Activated T-cell treated with anti-CD3 and anti-CD28 coated beads, Interleukin-2, amount 50 U/mL, for 72 hours (primary cell): ENCODE measurements at places on chromosomes 4 and X. TPM values are rescaled to one million over a fixed set of nuclear protein-coding genes. Genes with fewer than 3 reads are reported as not detected.
A peak's percentile ranks its signal among the peaks of the same experiment; 100 is the strongest.

DNA sequence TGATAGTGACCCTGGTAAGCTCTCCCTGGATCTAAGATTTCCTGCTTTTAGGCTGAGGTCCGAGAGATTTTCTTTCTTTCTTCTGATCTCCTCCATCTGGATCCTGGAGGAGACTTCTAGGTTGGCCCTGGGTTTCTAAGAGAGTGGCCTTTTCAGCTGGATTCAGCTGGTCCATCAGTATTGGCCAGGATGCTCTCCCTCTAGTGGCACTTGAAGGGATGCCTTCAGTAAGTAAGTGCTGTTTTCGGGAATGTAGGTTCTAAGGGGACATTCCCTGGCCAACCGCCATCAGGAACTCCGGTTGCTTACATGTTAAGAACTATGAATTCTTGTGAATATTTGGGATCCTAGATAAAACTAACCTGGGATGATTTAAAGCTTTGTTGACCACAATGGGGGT, 56.9 kb downstream of the SERTM2 start:
- H3K36me3 ChIP-seq, result no peaks in the 10 kb centered on the region
- H3K27ac ChIP-seq, result no peak overlapping the region
- DNase-seq, result no peak
- no peaks in the 10 kb centered on the region for H3K4me1 ChIP-seq
- peaks cover 42% of the 10 kb centered on the region for H3K27me3 ChIP-seq
- H3K4me3 ChIP-seq, result no peak overlapping the region

DNA sequence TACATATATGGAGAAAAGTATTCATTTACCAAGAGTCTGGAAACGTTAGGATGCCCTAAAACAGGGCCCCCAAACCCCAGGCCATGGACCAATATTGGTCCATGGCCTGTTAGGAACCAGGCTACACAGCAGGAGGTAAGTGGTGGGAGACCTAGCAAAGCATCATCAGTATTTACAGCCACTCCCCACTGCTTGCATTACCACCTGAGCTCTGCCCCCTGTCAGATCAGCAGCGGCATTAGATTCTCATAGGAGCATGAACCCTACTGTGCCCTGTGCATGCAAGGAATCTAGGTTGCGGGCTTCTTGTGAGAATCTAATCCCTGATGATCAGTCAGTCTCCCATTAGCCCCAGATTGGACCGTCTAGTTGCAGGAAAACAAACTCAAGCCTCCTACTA, 62.3 kb downstream of the USP38 start:
- no peak for DNase-seq
- H3K36me3 ChIP-seq, result no peaks in the 10 kb centered on the region
- no peak overlapping the region for H3K4me3 ChIP-seq

DNA sequence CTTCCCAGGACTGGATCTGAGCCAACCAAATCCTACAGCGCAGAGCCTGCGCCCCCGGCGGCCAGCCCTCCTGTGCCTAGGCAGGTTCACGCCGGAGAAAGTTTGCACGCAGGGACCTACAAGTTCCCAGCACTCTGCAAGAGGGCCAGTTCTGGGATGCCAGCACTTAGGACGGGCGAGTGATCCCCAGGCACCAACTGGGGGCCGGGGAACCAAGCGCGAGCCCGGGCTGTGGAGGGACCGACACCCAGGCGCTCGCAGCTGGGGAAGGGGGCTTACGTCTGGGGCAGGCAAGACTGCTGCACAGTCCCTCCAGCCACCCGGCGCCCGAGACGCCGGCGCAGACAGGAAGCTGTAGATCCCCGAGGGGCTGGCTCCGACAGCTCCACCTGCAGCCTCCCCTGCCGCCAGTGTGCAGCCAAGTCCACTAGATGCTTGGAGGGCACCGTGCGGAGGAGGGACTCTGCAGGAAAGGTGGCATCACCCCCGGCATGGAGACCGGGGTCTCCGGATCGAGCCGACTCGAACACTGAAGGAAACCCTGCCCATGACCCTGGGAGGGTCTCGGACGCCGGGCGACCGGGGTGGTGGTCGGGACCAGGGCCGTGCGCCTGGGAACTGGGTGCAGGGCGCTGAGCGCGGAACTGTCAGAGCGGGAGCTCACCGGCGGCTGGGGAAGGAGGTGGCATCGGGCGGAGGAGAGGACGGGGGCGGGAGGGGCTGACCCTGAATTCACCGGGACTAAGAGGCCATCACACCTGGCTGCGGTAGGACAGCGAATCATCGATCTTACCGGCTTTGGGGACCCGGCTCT, 566 bp downstream of the CORIN start:
- peak overlapping the region; percentile 91 for H3K4me3 ChIP-seq
- H3K27me3 ChIP-seq, result peaks cover 9% of the 10 kb centered on the region
- DNase-seq, result peak; percentile 60
- peaks cover 1% of the 10 kb centered on the region for H3K36me3 ChIP-seq
- no peak overlapping the region for H3K27ac ChIP-seq

ZNF185 gene
- total RNA-seq, result 5.2 TPM

CSAG3 gene
- 1.3 TPM for total RNA-seq

GRXCR1 gene
- not detected for total RNA-seq

DDX53 gene
- not detected for total RNA-seq
